Placental pericyte (primary cell): ENCODE measurements at places on chromosomes 7 and 10. TPM values are rescaled to one million over a fixed set of nuclear protein-coding genes. Genes with fewer than 3 reads are reported as not detected.

The LBX1 gene
- total RNA-seq: not detected in 2 replicates

The SFRP4 gene
- 0.14 TPM in 1 of 2 replicates, not detected in the other for total RNA-seq

The AASS gene
- 27.6 TPM in 2 replicates for total RNA-seq

The RADIL gene
- 0.86 and 1.8 TPM in 2 replicates for total RNA-seq

The RAMP3 gene
- total RNA-seq: not detected in 2 replicates

The PSD gene
- total RNA-seq: 1.1 and 2.3 TPM in 2 replicates

The ACBD7 gene
- total RNA-seq: 0.72 TPM in 1 of 2 replicates, not detected in the other

The WBP1L gene
- 44.0 and 85.0 TPM in 2 replicates for total RNA-seq

The SLC26A5 gene
- not detected in 2 replicates for total RNA-seq

The TMEM178B gene
- total RNA-seq: under 0.01 TPM in 1 of 2 replicates, not detected in the other

The RET gene
- 0.22 and 0.43 TPM in 2 replicates for total RNA-seq
